Caudate nucleus (tissue), 63 donors: ENCODE measurements at places on chromosomes 6 and 20.

DNA sequence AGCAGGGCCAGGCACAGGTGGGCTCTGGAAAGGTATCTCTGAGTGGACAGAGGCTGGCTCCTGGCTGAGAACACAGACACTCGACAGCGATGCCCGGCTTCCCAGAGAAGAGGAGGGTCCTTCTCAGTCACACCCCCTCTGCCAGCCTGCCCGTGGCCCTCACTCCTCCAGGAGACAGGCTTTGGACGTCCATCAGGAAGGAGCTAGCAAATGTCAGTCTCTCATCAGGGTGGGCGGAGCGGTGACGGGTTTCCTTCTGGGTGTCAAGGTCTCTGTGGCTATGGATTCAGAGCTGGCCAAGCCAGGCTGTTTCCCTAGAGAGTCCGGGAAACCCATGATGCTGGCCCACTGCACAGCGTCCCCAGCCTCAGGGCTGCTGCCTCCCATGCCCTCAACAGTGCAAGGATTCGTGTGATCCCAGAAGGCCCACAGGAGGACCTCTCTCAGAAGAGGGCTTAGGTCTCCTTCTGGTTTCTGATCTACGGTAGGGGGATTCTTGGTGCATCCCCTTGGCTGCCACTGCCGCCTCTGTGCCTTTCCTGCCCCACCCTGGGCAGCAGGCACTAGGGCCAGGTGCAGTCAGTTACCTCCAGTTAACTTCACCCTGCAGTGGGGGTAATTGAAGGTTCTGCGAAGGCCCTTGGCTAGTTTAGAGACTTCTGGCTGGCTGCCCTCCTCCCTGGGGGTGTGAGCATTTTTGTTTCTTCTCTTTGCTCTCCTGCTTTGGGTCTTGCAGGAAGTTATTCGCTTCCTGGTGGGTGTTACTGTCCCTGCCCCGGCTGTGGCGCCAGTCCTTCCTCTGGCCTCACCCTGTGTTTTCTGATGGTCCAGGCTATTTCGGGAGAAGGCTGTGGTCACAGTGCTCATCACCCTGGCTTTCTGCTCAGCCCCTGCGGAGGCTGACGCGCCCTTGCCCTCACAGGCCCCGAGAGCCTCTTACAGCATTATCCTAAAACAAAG is 80.2 kb downstream of the CDH4 start:
- DNase-seq, result no peak

- DNase-seq, result no peak
Measured at GRCh38 chr20:25084626-25085187, 2.8 kb upstream of the VSX1 start.

DNA sequence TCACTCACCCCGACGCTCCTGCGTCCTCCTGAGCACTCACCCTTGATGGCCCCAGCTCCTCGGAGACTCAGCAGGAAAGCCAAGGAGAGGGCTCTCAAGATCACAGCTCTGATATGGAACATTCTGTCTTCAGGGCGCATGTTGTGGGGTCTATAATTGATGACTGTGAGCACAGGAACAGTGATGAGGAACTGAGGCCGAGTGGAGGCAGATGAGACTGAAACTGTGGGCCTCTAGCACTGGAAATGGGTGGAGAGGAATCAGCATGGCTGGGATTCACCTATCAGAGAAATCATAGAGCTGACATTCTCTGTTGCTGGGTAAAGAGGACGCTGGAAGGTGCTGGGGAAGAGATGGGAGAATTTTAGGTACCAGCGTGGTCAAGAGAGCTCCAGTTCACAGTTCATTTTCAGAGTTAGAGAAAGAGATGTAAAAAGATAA is at the start of gene HLA-DPA1:
TSS of gene HLA-DPA1 (minus strand) at position 219 of the 441 bp plus-strand sequence.
- peak; percentile 11 for DNase-seq

- no peak for DNase-seq
Measured at GRCh38 chr20:47054506-47054905, 159.9 kb downstream of the EYA2 start.

DNA sequence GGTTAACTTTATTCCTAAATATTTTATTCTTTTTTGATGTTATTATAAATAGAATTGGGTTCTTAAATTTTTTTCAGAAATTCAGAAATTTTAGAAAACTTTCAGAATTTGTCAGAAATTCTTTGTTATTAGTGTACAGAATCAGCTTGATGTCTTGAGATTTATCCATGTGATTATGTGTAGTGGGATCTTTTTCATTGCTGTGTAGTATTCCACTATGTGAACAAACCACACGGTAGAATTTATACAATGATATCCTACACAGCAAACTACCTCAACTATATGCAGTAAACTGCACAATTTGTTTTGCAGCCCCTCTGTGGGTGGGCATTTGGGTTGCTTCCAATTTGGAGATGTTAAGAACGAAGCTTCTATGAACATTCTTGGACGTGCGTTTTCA is 43.9 kb downstream of the PACSIN1 start:
- DNase-seq, result no peak

GRCh38 chr20:13220194-13220903 is 725 bp upstream of the ISM1 start:
- no peak for DNase-seq
